Progenitor cell of endocrine pancreas (in vitro differentiated cells): ENCODE measurements at places on chromosomes 2 and 18. TPM values are rescaled to one million over a fixed set of nuclear protein-coding genes. Genes with fewer than 3 reads are reported as not detected.

Gene FAM210A
- total RNA-seq, result 11.0 and 12.7 TPM in 2 replicates

Gene OTOF
- total RNA-seq, result 0.11 and 0.22 TPM in 2 replicates

Gene MC2R
- not detected in 2 replicates for total RNA-seq

Gene COLEC11
- not detected in 2 replicates for total RNA-seq

Gene BCL11A
- 46.2 and 47.9 TPM in 2 replicates for total RNA-seq

Gene SOX11
- total RNA-seq, result 146 and 154 TPM in 2 replicates

DNA sequence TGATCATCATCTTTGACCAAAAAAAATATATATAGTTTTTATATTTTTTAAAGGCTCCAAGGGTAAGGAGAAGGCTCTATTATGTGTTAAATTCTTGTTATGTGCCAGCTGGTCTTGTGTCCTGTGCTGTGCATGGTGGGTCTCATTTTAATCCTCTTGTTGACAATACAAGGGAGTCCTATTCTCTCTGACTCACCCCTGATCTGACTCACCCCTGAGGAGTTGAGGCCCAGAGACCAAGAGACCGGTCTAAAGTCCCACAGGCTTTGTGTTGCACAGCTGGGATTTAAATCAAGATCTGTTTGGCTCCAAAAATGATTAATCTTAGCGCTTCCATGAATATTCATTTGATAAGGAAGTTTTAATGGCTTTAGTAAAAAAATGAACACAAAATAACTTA is 25.7 kb downstream of the MC2R start:
- H3K27me3 ChIP-seq, result peaks cover 10% of the 10 kb centered on the region
- no peaks in the 10 kb centered on the region for H3K36me3 ChIP-seq
- no peak for DNase-seq
- H3K27ac ChIP-seq, result no peak overlapping the region
- no peaks in the 10 kb centered on the region for H3K4me1 ChIP-seq
- no peak overlapping the region for H3K4me3 ChIP-seq

DNA sequence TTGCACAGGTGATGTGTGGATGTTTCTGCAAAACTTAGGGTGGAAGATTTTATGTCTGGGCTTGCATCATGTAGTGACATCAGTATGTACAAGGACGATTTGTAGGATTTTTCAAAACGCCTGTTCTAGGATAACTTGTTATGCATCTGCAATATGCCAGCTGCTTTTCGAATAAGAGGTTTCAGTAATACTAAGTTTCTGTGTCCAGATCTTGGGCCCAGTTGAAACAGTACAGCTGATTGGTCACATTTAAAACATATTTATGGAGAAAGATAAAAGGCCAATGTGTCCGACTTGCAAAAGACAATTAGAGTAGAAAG is 1.2 kb downstream of the PTPN4 start:
- peaks cover 37% of the 10 kb centered on the region for H3K4me1 ChIP-seq
- no peaks in the 10 kb centered on the region for H3K27me3 ChIP-seq
- peak overlapping the region; percentile 97 for H3K27ac ChIP-seq
- H3K36me3 ChIP-seq, result peaks cover 3% of the 10 kb centered on the region
- peak overlapping the region; percentile 88 for H3K4me3 ChIP-seq
- no peak for DNase-seq

DNA sequence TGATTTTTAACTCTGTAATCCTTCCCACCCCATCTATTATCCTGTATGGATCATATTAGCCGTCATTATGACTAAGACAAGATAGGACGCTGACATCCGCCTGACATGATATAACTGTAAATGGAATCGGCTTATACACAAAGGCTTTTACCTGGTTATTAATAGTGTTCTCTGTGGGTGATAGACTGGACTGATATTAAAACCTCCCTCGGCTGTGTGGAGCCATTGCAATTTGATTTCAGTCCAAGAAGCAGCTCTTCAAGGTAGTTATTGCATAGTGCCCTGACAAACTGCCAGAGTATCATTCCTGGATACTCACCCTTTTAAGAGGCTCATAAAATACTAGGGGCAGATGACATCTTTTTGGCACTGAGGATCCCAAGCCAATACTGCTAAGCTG is 226.1 kb upstream of the HNRNPA3 start:
- peaks cover 14% of the 10 kb centered on the region for H3K27me3 ChIP-seq
- DNase-seq, result no peak
- no peak overlapping the region for H3K27ac ChIP-seq
- no peaks in the 10 kb centered on the region for H3K4me1 ChIP-seq

GRCh38 chr2:210617732-210618330 is 61.4 kb downstream of the CPS1 start:
- H3K4me1 ChIP-seq, result peaks cover 1% of the 10 kb centered on the region
- H3K27ac ChIP-seq, result no peak overlapping the region
- DNase-seq, result no peak
- H3K27me3 ChIP-seq, result no peaks in the 10 kb centered on the region
- no peaks in the 10 kb centered on the region for H3K36me3 ChIP-seq

DNA sequence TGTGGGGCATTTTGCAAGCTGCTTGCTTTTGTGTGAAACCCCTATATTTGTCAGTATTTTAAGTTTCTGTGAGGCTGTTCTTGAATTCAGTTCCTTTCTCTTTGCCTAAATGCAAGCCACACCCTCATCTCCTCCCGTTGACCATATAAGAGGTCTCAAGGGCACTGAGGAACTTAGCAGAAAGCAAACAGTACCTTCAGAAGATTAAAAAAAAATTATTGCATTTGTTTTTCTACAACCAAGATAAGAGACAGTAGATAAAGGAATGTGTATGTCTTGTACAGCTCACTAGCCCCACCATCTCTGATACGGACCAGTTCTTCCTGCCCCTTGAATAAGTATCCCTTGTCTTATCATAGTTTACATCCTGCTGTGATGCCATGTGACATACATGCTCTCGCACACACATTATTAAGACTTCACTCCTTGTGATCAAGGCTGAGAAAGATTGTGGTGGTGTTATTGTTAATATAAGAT is 64.2 kb downstream of the NPAS2 start:
- no peak for DNase-seq
- no peak overlapping the region for H3K27ac ChIP-seq
- no peaks in the 10 kb centered on the region for H3K36me3 ChIP-seq
- peaks cover 3% of the 10 kb centered on the region for H3K4me1 ChIP-seq
- no peak overlapping the region for H3K4me3 ChIP-seq
- peaks cover 6% of the 10 kb centered on the region for H3K27me3 ChIP-seq

DNA sequence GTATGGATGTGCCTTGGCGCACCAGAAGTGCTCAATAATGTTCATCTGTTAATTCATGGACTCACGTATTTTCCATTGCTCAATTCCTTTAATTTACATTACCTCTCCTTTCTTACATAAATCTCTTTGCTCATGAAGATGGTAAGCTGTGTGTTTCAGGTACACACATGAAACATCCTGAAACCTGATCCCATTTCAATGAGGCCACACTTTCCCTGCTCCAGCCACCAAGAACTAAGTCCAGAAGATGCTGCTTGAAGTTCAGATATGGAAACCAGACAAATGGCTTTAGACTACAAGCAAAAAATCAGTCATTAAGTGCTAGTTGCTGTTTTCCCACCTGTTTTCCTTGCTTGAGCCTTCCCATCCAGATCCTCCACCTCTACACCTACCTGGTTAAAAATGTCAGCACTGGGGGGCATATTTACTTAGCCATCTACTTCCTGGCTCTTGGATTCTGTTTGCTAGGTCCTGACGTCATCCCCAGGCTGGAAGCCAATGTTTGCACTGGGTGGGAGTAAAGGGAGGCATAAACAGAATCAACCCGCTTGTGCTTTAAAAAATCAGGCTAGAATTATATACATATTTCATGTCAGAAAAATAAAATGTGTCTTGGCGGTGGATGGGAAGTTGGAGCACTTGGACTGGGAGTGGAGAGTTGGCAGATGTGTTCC is 309.7 kb downstream of the OSR1 start:
- no peaks in the 10 kb centered on the region for H3K27me3 ChIP-seq
- no peak overlapping the region for H3K4me3 ChIP-seq
- peak overlapping the region; percentile 8 for H3K27ac ChIP-seq
- no peak for DNase-seq
- no peaks in the 10 kb centered on the region for H3K36me3 ChIP-seq
- peaks cover 28% of the 10 kb centered on the region for H3K4me1 ChIP-seq

DNA sequence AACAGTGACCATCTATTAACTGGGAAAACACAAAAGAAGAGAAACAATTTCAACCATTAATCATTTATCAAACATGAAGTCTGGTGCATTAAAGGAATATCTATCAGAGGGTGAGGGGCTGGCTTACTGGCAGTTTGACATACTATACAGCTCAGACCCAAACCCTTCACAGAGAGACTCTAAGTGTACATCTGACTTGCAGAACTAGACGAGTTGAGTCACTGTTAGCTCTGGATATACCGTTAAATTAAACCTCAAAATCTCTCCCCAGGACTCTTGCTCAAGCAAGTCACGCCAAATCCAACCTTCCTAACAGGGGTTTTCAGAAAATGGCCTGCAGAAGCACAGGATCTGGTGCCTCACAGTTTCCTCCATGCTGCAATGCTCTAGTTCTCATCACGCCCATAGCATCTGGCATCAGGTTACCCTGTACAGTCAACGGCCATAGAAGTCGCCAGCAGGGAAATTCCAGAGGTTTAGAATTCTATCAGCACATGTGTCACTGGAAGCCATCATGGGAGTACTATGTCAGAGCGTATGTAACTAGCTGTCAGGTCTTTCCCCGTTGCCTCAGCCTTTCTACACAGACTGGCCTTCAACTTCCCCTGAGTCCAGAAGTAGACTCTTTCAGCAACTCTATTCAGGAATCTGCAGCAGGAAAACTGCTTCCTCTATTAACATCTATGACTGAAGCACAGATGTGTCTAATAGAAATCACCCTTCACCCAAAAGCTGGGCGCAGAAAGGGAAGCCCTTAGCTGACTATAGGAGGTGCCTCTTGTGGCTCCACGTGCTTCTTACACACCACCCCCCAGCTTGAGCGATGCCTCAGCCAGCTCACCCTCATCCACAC is 9.3 kb downstream of the TGOLN2 start:
- no peak for DNase-seq
- no peaks in the 10 kb centered on the region for H3K4me1 ChIP-seq
- peaks cover 37% of the 10 kb centered on the region for H3K36me3 ChIP-seq
- no peak overlapping the region for H3K27ac ChIP-seq
- H3K27me3 ChIP-seq, result no peaks in the 10 kb centered on the region
- H3K4me3 ChIP-seq, result no peak overlapping the region

GRCh38 chr18:46271488-46271887 is 167.3 kb downstream of the HAUS1 start:
- H3K4me3 ChIP-seq, result no peak overlapping the region
- no peak overlapping the region for H3K27ac ChIP-seq
- H3K36me3 ChIP-seq, result no peaks in the 10 kb centered on the region
- no peak for DNase-seq
- no peaks in the 10 kb centered on the region for H3K27me3 ChIP-seq
